NCI-H2171 (cell line): ENCODE measurements at places on chromosomes 7 and 10.
A peak's percentile ranks its signal among the peaks of the same experiment; 100 is the strongest.

- DNase-seq: peak; percentile 78
Observed at GRCh38 chr10:126242397-126243260, 145.6 kb downstream of the ADAM12 start.

GRCh38 chr7:33459340-33459751 lies 330.0 kb downstream of the BBS9 start:
- no peak for DNase-seq

DNA sequence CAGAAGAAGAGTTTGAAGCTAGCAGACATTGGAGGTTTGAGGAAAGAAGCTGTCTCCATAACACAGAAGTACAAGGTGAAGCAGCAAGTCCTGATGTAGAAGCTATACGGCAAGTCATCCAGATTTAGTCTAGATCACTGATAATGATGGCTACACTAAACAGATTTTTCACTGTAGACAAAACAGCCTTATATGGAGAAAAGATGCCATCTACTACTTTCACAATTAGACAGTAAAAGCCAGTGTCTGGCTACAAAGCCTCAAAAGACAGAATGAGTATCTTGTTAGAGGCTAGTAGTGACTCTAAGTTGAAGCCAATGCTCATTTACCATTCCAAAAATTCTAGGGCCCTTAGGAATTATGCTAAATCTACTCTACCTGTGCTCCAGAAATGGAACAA lies 85.1 kb downstream of the SNX13 start:
- DNase-seq: no peak

DNA sequence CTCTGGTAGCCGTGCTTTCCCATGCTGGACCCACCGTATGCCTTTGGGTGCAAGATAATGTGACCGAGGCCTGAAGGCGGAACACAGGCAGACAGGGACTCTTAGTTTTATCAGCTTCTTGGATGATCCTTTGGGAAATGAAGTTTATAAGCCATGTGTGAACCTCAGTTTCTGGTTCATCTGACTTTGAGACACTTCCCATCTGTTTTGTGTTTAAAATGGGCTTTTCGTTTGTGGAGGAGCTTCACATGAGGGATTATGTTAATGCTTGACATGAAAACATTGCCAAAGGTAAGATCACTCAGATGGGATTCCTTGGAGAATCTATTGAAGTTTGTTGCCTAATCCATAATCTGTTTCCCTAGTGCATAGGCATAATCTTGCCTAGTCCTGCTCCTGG lies 249.8 kb upstream of the LYZL1 start:
- DNase-seq: no peak

DNA sequence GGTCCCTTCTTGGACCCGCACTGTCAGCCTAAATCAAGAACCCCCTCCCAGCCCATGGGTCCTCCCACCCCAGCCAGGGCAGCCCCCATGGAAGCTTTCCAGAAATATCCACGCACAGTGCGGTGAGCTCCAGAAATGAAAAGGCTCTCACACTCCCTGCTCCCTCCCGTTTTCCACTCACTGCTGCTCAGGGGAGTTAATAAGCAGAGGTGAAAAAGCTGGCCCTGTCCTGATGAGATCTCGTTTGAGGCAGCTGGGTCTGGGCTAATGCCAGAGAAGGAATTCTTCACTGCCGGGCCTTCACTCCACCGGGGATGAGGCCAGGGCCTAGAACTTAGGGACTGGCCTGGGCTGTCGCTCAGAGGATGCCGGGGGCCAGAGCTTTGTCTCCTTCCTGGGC lies 102.2 kb downstream of the ZMIZ1 start:
- no peak for DNase-seq

DNA sequence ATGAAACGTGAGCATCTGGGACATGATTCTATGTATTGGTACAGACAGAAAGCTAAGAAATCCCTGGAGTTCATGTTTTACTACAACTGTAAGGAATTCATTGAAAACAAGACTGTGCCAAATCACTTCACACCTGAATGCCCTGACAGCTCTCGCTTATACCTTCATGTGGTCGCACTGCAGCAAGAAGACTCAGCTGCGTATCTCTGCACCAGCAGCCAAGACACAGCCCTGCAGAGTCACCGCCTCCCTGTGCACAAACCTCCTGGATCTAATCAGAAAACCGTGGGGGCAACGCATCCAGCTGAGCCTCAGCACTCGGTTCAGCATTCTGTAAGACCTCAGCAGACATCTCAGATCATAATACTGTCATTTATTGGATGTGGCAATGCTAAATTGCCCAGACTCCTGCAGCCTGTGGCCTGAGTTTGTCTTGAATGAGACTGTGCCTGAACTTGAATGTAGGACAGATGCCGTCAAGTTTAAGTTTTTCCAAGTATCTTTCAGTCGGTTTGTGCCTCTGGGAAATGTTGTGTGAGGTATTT lies 41.5 kb upstream of the PRSS58 start:
- DNase-seq: no peak

DNA sequence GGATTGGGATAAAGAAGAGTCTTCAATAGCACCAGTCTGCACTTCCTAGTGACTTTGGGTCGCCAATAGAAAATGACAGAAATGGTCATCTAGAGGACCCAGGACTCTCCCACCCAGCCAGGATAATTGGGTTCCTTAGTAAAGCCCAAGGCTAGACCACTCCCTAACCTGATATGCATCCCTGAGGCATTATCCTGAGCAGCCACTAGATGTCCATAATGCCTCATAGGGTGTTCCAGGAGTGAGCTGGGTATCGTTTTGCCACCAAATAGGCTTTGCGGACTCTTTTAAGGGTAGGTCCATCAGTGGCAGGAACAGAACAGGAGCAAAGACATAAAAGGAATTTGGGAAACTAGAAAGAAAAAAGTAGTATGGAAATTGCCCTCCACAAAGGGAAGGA lies 4.5 kb upstream of the LRRC4 start:
- peak; percentile 31 for DNase-seq

GRCh38 chr10:57844387-57844998 lies 423.2 kb downstream of the IPMK start:
- no peak for DNase-seq

GRCh38 chr7:44066111-44066460 lies 719 bp upstream of the PGAM2 start:
- DNase-seq: no peak

- peak; percentile 26 for DNase-seq
Observed at GRCh38 chr10:104146882-104147281, 24.9 kb downstream of the SFR1 start.

DNA sequence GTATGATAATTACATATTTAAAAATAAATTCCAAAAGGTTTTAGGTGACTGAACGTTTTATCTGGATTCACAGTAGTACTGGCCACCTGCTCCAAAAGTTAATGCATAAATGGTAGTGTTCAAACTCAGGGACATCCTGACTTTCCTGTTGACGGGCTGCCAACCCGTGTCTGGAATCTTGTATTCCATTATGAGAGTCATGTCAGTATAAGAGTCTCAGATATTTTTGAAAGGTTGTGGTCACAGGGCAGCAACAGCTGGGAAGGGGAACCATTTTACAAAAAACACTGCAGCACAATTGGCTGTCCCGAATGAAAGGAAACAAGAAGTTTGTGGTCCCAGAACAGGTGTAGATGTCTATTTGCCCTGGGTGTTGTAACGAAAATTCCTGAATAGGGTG lies 2.8 kb downstream of the TDRD1 start:
- no peak for DNase-seq

DNA sequence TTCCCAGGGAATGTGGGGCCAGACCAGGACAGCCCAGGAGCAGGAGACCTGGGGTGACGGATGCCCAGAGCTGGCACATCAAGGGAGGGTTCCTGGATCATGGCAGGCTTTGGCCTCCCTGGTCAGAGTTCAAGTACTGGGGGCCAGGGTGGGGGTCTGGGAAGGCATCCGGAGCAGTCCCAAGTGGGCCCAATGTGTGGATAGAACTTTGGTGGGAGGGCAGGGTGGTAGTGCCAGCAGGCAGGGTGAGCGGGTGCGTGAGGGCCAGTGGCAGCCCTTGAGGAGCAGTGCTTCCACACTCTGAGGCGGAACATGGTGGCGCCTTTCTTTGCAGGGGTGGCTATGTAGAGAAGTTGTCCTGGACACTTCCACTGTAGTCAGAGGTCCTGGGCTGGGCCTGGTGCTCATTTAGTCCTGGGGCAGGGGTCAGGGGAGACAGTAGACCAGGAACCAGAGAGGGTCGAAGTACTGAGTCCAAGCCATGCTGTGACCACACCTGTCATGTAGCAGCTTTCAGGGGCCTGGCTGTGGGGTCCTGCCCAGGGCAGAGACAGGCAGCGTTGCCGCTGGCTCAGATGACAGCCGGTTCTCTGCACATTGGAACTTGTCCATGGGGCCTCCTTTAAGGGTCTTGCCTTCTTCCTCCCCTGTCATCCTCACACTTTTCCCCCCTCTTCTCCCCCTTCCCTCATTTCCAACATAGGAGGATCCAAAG lies 22.2 kb upstream of the CSGALNACT2 start:
- no peak for DNase-seq

DNA sequence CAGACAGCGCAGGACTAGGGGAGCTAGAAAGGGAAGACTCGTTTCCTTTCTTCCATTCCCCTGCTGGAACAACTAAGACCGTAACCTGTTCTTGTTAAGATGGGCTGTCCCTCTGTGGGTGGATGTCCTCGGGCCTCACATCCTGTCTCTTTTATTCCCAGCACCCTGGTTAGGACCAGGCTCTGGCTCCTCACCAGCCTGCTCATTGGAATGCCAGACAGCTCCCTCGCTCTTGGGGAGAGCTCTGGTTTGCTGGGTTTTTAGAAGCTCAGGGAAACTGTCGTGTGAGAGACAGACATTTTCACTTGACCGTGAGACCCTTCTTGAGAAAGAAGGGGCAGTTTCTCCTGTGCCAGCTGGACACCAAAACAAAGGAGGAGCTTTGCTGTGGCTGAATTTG lies 58.1 kb upstream of the HABP2 start:
- DNase-seq: no peak

DNA sequence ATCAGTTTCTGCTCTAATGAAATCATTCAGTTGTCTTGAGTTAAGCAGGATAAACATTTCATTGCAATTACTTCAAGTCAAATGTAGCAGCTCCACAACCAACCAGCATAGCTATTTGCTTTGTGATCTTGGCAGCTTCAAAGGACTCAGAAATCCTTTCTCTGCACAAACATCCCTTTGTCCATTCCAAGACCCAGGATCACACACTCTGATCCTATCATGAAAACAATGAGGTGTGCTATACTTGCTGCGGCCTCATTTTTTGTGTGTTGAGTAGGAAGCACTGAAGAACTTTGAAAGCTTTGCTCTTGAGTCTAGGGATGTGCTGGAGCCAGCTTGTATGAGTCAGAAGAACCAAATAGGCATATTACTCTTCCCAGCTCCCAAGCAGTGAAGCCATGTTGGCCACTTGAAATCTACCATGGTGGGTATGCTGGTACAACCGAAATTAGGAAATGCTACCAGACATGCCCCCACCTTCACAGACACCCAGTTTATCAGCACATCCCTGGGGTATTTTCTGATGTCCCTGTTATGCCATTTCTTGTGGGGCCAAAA lies 199.4 kb upstream of the PRSS58 start:
- no peak for DNase-seq

- DNase-seq: no peak
Observed at GRCh38 chr7:95646350-95646749, 50.0 kb upstream of the PDK4 start.

- peak; percentile 75 for DNase-seq
Observed at GRCh38 chr7:106031300-106032035, 68.4 kb downstream of the CDHR3 start.

- no peak for DNase-seq
Observed at GRCh38 chr10:34667177-34667576, 147.9 kb downstream of the PARD3 start.

DNA sequence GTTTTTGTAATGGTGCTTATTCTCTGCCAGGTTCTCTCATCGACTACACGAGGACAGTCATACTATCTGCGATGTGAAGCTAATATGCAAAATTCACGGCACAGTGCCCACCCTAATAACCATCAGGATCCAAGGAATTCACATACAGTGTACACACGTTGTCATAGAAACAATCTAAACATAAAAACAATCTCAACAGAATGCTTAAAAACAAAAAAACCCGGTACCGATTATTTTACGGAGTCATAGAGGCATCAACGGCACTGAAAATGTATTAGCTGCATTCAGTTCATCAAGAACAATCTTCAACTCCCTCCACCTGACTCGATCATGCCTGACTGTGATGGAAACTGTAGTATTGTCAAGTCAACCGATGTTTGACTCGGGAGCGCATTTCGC lies 628 bp downstream of the MRPS33 start:
- no peak for DNase-seq

- no peak for DNase-seq
Observed at GRCh38 chr10:88996927-88997326, 6.3 kb downstream of the FAS start.

DNA sequence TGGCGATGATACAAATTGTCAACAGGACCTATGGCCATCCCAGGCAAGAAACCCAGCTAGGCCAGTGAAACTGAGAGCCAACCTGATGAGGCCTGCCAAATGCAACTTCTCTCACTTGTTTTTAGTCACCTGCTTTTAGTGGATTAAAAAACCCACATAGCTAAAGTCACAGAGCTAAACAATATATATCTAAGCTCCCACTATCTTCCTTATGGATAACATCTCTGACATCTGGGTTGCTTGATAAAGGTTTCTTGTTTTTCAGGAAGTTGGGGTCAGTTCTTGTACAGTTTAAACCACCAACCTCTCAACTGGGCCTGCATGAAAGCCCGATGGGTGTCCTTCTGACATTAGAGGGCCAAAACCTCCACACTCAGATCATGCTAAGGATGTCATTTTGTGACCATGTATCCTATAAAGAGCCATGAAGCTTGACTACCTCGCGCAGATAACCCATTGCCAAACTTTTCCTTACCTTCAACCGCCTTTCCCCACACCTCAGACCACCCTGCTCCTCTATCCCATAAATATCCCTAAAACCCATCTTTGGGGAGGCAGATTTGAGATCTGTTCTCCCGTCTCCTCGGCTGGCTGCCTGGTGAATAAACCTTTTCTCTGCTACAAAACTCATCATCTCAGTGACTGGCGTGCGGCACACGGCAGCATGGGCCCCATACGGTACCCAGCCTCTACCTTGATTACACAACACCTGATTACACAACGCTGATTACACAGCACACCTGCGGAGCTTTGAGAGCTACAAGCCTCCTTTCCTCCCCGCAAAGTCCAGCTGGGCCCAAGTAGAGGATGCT lies 797 bp upstream of the STMP1 start:
- DNase-seq: no peak

DNA sequence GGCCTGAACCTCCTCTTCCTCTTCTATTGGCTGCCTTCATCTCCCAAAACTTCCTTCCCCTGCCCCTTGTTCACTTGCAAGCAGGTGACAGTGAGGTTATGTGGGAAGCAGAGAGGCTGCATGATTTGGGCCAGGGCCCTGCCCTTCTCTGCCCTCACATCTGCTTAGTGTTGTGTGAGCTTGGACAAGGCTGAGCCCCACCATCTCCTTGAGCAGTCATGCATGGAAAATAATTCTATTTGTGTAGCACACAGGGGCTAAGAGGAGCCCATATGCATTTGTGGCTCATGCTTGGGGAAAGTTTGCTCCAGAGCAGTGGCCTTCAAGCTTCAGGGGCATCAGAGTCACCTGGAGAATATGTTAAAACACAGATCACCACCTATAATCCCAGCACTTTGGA lies 26.8 kb upstream of the AQP1 start:
- DNase-seq: no peak

- DNase-seq: no peak
Observed at GRCh38 chr10:72239409-72239808, 23.3 kb upstream of the ASCC1 start.

- peak; percentile 40 for DNase-seq
Observed at GRCh38 chr7:391411-391951, 101.5 kb downstream of the FOXL3 start.
